ENCODE measurements at places on chromosomes 1 and 21.

DNA sequence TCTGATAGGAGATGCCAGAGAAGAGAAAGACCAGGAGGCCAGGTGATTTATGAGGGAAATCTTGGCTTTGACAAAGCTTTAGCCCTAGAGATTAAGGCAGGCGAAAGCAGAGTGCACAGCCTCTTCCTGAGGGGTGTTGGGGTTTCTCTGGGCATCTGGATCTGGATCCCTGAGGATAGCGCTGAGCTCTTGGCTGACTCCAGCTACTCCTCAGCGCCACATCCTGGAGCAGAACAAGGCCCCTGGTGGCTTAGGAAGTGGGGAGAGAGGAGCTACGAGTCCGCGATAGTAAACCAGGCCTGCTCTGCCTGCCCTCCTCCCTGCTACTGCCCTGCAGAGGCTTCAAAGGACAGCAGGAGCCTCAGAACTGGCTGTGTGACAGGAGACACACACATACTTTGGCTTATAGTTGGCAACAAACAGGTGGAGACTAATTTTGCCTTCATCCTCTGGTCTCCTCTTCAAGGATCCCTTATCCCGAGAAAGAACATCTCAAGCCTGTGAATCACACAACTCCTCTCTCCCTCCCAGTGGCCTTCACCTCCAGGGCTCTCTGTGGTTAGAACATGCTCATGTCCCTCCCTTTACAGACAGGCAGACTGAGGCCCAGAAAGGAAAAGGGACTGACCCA lies 66.9 kb downstream of the TRABD2B start:
- DNase-seq = no peak

- DNase-seq = no peak
These were observed 9.4 kb downstream of the GLUL start for GRCh38 chr1:182381962-182382819.

DNA sequence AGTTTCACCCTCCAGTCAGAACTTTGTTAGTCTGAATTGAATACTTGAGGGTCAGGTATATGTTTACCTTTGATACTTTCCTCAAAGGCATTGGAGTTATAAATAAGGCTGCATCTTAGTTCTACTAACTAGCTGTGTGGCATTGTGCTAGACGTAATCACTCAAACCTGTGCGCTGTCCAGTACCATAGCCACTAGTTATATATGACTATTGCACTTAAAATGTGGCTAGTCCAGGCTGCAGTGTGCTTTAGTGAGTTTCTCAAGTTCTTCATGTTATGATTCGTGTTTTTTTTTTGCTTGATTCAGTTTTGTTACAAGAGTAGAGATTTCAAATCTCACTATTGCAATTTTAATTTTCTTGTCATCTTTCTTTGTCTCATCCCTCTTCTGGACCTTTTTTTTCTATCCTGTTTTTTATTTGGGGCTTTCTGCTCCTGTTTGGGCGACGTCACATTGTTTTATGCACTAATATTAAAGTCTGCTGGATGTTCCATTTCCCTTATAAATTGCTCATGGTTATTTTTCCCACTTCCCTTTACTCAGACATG lies 5.7 kb downstream of the MAN1A2 start:
- DNase-seq = no peak

DNA sequence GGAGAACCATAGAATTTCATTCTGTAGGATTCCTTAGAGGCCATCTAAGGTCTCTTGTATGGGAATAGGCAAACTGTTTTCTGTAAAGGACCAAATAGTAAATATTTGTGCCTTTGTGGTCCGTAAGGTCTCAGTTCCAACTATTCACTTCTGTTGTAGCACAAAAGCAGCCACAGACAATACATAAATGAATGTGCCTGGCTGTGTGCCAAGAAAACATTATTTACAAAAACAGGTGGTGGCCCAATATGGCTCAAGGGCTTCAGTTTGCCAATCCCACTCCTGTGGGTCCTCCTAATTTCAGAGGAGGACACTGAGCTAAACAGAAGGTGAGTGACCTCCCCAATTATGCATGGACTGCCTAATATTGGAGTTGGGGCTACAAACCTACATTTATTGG lies 67.6 kb upstream of the EDEM3 start:
- no peak for DNase-seq

GRCh38 chr21:33015096-33015495 lies 10.6 kb upstream of the OLIG2 start:
- DNase-seq = no peak

DNA sequence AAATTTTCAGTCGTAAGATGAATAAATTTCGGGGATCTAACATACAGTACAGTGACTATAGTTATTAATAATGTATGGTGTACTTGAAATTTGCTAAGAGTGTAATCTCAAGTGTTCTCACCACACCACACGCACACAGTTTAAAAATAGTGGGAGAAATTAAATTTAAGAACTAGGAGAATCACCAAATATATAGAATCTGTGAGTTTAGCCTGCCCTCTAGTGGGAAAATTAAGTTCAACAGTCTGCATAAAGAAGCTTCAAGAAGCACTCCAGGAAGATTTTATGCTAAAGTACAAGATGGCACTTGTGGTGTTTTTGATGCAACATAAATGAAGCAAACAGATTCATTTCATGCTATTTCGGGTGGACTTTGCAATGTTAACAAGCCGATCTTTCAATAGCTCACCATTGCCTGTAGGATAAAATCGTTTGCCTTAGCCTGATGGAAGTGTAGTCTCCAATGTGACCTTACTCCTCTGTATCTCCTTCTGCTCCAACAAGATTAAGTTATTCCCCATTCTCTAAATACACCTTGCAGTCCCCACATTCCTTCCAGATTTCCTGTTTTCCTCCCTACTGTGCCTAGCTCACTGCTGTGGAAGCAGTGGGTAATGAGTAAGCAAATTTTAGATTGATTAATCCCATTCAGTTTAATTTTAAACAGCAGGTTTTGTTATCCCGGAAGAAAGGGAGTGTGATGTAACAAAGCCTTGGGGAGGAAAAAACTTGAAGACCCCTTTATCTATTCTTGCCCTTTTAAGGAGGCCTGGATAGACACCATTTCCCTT lies 8.7 kb upstream of the PIK3C2B start:
- DNase-seq = peak; percentile 42

DNA sequence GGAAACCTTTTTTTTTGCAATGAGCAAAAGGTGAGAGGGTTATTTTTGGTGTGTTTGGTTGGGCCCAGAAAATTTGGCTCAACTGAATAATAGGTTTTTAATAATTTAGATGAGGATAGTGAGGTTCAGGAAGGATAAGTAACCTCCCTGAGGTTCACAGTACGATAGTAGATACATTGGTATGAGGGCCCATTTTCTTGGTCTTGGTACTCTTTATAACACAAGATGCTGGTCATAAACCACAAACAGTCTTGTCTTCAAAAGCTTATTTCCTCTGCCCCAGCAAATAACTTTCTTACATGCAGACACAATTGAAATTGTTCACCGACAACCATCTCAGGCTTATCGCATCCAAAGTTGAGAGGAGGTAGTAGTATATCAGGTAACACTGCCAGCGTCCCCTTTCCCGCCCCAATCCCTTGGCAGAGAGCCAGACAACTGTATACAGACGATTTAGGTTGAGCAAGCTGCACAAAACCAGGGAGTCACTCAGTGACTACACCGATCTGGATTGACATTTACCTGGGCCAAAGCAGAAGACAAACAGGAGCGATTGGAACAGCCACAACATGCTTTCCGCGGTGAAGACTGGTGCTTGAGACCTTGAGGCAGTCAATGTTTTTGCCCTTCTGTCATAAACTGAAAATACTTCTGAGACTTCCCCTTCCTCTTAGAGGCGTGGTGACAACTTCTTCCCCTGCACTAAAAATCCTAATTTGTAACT lies at the start of gene SLAMF6:
Gene SLAMF6, minus strand, starts transcription at position 634 of the 724 bp plus-strand sequence. Its CDS starts 63 bp downstream, at position 571.
- no peak for DNase-seq

DNA sequence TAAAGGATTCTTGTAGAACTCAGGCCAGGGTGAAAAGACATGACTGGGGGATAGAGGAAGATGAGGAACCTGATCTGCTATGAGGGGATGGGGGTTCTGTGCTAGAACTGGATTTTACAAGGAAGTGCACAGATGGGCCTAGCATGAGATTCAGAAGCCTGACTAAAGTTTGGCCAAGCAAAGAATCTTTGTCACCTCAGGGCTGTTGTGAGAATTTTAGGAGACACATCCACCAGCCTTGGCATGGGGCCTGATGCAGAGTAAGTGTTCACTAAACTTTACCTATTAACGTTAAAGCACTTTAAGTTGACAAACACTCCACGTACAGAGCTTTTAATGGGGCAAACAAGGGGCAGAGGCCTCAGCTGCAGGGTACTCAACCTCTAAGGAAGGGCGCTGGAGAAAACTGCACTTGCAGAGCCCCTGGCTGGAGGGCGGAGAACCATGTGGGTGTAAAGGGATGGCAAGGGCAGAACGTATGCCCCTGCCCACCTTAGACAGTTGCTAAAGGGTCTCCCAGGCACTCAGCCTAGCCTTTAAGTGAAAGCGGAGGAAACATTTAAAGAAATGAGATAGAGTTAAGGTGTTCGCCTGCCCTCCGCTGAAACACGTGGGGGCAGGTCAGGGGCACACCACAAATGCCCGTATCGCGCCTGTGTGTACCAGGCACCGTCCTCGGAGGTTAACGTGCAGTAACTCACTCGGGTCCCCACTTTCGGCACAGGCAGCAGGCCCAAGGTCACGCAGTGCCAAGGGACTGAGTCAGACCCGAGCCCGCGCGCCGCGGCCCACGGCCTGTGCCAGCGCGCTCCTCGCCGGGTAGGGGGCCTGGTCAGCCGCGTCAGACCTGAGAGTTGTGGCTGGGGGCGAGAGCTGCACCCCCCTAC lies 990 bp upstream of the MRPS6 start:
- DNase-seq = peak; percentile 89

DNA sequence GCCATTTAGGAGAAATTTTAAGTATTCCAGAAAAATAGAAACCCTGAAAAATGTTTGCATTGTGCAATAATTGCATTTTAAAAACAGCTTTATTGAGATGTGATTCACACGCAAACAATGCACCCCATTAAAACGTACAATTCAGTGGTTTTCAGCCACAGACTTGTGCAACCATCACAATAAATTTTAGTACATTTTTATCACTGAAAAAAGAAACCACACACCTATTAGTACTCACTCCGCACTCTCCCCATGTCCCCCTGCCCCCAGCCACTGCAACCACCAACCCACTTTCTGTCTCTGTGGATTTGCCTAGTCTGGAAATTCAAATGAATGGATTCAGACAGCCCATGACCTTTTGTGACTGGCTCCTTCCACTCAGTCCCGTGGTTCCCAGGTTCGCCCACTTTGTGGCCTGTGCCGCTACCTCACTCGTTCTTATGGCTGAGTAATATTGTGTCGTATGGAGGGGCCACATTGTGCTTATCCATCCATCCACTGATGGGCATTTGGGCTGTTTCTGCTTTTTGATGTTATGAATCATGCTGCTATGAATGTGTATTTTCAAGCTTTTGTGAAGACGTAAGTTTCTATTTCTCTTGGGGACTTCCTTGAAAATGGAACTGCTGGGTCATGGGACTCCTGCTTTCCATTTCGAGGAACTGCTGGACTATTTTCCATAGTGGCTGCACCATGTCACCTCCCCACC lies 147.7 kb upstream of the ARHGEF16 start:
- no peak for DNase-seq

DNA sequence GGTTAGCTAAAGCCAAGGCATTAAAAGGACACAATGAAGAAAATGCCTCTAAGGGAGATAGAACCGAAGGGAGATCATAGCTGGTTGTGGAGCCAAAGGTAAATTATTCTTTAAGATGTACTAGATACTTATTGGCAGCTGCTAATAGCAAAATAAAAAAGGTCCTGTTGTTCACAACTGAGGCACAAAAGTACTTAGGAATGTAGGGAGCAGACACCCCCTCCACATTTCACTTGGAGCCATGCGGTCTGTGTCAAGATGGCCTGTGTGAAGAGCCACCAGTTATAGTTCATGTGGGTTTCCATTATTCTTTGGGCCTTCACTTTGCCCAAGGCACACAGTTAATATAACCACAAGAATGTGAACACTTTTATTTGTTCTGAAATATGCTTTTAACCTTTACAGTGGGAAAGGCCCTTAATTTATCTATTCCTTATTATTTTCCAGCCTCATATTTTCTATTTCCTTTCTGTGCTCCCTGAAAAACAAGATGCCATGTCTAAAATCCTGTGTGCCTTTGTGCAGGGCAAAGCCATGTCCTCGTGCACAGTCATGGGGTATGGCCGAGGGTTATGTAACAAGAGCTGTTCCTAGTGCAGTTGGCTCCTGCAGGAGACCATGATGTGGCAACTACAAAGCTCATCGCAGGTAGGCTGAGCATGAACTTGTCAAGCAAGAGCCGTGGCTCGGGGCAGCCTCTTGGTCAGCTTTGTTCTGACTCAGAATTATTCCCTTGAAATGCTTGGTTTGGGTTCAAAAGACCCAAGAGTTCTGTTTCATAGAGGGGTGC lies 16.2 kb upstream of the WDR26 start:
- no peak for DNase-seq

DNA sequence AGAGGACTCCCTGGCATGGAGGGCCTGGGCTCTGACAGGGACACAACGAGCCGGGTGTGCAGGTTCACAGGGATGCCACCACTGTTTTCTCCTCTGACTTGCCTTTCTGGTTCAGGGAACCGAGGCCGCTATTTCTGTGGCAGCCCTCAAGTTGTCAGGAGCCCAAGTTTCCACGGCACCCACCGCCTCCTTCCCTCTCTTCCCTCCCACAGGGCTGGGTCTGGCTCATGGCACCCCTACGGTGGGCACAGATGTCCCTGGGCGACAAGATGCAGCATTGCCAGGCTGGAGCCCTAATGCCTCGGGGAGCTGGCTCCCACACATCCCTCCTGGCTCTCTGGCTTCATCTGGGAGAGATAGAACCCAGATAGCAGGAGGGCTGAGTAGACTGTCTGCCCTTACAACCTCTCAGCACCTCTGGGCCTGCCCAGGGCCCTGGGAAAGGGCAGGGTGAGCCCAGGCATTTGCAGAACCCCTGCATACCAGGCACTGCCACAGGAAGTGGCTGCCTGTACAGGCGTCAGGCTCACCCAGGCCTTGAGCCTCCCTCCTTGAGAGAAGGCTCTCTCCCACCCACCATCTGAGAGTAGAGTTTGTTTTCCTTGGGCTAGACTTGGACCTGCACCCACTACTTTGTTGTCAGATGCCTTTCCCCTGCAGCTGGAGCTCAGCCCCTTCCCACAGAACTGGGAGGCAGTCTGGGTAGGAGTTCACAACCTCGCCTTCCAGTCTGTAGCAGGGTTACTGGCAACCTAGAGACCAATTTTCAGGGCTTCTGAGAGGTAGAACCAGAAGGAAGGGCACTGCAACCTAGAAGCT lies 20.5 kb downstream of the KCNC4 start:
- no peak for DNase-seq

DNA sequence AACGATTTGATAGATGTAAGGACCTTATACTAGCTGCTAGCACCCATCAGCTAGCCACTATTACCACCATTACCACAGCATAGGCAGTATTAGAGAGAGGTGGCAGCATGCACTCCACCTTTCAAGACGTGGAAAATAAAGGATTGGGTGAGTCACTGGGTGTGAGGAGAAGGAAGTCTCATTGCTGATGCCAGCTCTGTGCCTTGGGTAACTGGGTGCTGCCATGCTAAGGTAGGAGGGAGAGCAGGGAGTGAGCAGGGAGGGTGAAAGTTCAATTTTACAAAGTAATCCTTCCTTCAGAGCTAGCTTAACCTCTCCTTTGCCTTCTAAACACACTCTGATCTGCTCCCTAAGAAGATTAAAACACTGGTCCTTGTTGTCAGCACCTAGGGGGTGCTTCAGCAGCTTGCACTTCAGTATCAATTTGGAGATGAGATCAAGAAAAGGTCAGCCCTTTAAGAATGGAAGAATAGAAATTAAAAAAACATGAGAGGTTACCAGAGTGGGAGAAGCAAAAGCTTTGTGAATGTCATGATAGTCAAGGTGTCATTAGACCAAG lies 1.8 kb upstream of the LIN9 start:
- DNase-seq = no peak

All from adrenal gland (tissue), 19 donors.